Gastroesophageal sphincter (tissue), 4 donors: ENCODE measurements at places on chromosomes 12 and 14. TPM values are rescaled to one million over a fixed set of nuclear protein-coding genes. Genes with fewer than 3 reads are reported as not detected.

Gene KLRC2
- total RNA-seq, result 0.40 TPM

Gene KRT5
- total RNA-seq, result 4.6 TPM

- no peak for ATAC-seq
- H3K27me3 ChIP-seq, result no peaks in the 10 kb centered on the region
- H3K4me3 ChIP-seq, result no peak overlapping the region
- no peak overlapping the region for H3K27ac ChIP-seq
- no peaks in the 10 kb centered on the region for H3K36me3 ChIP-seq
These were observed 45.4 kb downstream of the EMP1 start for GRCh38 chr12:13241833-13242488.

GRCh38 chr14:70416725-70417349, at the start of gene SYNJ2BP:
Gene SYNJ2BP, minus strand, starts transcription at chr14:70417090. Its CDS starts 127 bp downstream, at chr14:70416963.
- H3K36me3 ChIP-seq, result peaks cover 6% of the 10 kb centered on the region
- no peaks in the 10 kb centered on the region for H3K27me3 ChIP-seq
- H3K4me1 ChIP-seq, result no peaks in the 10 kb centered on the region
- peak within 1 kb of the TSS; percentile 78 for H3K27ac ChIP-seq
- ATAC-seq, result peak; percentile 76

GRCh38 chr12:47078086-47078395, 1.4 kb upstream of the PCED1B start:
- no peak for ATAC-seq
- H3K4me3 ChIP-seq, result no peak overlapping the region
- H3K27me3 ChIP-seq, result no peaks in the 10 kb centered on the region
